HT-29 (cell line): ENCODE measurements at places on chromosomes 6 and 20.
A peak's percentile ranks its signal among the peaks of the same experiment; 100 is the strongest.

DNA sequence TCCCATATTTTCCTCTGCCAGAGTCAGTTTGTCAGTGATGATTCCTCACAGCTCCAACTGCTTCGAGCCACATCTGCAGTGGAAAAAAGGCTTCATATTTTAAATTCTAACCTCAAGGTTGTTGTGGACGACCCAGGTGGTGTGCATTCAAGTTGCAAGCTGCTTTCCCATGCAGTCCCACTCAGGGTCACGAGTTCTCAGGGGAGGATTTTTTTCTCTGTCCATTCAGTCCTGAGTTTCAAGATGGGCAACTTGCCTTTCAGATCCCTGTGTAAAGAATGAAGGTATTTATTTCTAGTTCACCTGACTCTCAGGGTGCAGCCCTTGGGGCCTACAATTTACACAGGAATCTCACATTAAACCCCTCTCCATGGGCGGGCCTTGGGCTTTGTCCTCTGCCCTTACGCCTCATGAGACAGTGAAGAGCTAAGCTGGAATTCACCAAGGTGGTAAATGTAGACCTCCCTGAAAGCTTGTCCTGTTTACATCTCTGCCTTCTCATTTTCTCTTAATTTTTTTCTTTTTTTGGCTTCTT is 65.9 kb downstream of the TPD52L1 start:
- no peak for DNase-seq

DNA sequence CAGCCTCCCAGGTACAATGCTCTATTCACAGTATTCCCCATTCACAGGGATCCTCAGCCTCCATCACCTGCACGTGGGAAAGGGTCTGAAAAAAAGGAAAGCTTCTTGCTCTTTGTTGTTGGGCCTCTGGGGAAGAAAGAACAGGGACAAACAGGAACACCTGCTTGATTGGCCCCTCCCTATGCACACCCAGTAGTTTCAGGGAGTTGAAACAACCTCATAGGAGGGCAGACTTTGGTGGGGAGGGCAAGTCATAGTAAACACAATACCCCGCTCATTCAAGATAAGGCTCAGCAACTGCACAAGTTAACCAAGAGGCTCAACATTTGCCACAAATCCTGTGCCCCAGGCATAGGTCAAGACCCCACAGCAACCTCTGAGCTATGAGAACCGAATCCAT is 1.7 kb downstream of the GHRH start:
- DNase-seq, result no peak

DNA sequence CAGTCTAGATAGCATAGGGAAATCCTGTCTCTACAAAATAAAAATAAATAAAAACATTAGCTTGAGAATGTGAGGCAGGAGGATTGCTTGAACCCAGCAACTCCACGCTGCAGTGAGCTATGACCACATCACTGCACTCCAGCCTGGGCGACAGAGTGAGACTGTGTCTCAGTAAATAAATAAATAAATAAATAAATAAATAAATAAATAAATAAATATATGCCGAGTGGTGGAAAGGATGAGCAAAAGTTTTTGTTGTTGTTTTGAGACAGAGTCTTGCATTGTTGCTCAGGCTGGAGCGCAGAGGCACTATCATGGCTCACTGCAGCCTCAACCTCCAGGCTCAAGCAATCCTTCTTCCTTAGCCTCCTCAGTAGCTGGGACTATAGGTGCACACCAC is 53.4 kb downstream of the TFAP2A start:
- no peak for DNase-seq

GRCh38 chr6:41878246-41878645 is 16.9 kb downstream of the USP49 start:
- no peak for DNase-seq

DNA sequence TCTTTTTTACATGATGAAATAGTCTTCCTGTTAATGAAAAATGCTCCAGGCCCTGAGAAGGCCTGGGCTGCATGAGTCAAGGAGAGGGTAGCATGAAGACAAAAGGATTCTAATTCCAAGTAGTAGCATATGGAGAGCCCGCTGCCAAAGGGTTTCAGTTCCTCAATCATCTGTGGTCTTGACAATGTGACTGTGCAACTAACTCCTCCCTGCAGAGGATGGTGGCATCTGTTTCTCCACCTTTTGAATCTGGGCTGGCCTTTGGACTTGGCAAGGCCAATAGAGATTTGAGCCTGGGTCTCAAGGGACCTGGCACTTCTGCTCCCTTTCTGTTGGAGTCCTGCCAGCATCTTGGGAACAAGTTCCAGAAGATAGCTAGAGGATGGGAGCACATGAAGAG is 35.1 kb upstream of the ANKEF1 start:
- DNase-seq, result no peak

GRCh38 chr6:163655217-163656121 is 241.0 kb downstream of the QKI start:
- DNase-seq, result no peak

DNA sequence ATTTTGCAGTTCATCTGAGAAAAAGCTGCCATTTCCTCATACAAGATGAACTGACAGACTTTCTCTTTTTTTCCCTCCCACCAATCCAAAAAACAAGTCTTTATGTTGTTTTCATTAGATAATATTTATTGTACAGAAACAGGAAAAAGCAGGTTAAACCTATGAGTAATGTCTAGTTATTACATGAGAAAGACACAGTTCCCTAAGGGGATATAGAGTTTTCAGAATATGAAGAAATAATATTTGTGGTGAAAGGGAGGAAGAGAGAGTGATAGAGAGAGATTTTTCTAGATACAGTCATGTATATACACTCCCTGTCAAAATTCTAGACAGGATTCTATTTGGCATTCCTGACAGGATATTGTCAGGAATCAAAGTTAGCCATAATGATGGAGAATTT is 392.4 kb downstream of the BMP2 start:
- DNase-seq, result no peak

DNA sequence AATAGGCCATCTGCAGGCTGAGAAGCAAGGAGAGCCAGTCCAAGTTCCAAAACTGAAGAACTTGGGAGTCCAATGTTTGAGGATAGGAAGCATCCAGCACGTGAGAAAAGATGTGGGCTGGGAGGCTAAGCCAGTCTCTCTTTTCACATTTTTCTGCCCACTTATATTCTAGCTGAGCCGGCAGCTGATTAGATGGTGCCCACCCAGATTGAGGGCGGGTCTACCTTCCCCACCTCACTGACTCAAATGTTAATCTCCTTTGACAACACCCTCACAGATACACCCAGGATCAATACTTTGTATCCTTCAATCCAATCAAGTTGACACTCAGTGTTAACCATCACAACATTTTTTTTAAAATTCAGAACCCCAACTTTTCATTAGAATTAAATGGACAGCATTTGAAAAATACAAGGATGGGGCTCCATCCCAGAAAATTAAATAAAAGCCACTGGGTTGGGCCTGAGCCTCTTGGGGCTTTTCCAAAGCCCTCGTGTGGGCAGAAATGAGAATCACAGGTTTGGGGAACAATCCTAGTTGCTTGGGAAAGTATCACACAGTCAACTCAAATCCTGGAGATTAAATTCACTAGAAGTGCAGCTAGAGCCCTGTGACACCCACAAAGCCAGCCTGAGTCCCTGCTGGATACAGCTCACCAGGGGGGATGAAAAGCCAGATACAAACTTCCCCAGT is 2.2 kb downstream of the CLDN20 start:
- DNase-seq, result no peak

- no peak for DNase-seq
Measured at GRCh38 chr6:46815130-46815529, 21.9 kb downstream of the MEP1A start.

DNA sequence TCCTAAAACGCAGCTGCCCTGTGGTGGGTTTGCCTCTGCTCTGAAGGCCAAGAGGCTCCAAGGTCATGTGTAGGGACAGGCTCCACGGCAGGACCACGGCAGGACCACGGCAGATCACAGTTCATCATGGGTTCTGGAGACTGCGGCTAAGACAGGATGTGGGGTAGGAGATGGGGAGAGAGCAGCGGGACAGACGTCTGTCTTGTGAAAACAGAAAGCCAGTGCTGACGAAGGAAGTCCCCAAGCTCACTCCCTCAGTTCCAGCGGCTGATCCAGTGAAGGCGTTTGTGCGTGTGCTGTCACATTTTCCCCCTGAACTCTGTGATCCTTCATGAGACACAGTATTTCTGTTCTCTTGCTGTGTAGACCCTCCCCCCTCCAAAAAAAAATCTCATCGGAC is 67.9 kb upstream of the PTGIS start:
- no peak for DNase-seq

- DNase-seq, result no peak
Measured at GRCh38 chr6:7803214-7803613, 77.3 kb downstream of the BMP6 start.

DNA sequence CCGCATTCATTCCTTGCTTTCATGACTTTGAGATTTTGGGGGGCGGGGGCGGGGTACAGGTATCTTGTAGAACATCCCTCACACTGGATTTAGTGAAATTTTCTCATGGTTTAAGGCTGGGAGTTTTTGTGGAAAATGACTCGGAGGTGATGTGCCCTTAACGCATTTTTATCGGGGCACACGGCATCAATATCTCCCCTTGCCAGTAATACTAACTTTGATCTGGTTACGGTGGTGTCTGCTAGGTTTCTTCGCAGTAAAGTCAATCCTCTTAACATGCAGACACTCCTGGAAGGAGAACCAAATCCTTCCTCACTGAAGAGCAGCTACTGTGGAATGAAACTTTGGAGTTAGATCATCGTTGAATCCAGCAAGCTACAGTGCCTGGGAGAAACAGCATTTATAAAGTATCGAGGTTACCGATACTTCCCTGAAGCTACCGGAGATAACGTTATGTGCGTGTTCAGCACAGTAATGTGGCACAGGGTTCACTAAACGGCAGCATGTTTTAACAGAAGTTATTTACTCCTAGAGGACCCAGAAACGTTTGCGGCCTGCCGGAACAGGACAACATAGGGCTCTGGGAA is 1.2 kb upstream of the DYNLRB1 start:
- DNase-seq, result no peak

DNA sequence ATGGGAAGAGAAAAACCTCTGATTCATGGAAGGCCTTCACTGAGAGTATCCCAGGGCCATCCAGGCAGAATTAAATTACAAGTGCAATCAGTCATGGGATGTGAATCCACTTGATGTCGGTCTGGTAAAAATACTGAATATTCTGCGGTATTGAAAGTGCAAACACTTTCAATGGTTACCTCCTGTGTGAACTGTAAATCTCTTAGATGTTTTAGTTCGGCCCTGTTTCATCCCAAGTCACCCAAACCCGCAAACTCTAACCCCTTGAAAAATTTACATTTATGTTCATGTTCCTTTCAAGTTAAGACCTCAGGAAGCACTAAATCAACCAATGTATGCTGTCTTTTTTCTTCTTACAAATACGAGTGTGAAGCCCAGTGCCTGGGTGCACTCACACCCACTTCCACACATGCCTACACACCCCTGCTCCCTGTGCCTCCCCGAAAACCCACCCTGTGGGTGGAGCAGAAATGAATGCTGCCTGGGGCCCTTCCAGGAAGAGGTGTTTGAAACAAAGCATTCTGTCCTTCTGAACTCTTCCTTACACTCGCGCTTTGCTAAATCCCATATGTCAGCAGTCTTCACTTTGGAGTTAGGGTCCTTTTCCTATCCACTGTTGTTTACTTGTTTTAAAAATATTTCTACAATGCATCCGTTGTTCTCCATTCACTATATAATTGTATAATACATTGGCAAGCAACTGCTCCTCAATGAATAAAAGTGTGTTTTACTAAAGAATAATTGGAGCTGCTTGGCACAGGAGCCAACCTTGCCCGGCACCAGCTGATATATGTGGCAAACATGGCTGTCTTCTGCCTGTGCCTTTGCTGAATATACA is 62.7 kb downstream of the FYN start:
- DNase-seq, result no peak

DNA sequence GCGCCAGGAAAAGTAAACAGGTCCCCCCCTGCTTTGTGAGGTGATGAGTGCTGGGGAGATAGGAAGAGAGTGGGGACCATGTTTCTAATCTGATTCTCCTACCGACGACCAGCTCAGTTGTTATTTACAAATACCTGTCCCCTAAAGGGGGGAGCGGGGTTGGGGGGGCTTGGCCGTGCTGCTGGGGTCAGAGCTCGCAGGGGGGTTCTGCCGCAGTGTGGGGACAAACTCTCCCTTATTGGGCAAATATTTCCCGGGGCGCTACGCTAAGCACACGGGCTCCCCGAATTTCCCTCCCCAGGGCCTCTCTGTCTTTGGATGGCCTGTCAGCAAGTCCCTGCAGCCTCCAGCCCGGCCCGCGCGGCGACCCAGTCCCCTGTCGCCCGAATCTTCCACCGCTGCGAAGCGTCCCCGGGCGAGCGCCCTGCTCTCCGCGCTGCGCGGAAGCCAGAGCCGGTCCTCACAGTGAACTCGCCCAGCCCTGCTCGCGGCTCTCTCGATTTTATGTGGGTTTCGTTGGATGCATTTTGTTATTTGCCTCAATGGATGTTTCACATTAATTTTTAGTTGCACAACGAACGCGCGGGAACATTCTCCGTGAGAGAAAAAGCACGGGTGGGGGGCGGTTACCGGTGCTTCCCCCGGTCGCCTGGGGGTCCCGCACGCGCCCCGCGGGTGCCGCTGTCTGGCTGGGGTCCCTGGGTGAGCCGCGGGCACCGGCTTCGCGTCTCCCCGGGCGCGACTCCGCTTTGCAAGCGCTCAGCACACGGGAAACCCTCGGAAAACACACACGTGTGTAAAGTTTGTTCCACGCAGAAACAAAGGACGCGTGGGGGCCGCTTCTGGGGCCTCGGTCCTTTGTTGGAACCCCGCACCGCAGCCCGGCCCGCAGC is 1.5 kb upstream of the STX16 start:
- DNase-seq, result no peak

GRCh38 chr6:19454001-19454720 is 383.0 kb upstream of the ID4 start:
- no peak for DNase-seq

DNA sequence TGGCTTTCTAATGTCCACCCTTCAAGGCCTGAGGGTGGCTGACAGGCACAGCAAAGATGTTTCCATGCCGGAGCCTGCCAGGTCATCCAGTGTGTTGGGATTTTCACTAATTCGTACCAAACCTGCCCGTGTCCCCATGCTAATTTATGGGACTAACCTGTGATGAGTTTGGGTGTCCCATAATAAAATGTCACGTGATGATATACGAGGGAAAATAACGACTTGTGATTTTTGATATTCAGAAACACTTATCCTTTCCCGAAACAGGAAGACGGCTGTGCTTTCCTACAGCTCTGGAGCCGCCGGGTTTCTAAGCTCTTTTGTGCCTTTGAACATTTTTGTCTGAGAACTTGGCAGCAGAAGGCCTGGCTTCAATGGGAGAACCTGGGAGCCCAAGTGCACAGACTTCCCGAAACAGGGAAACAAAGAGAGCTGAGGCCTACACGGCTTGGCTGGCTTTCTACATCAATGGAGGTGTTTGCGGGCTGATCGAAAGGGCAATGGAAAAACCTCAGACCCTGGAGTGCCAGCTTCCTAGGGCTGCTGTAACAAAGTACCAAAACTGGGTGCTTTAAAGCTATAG is 171.9 kb upstream of the JARID2 start:
- no peak for DNase-seq

- no peak for DNase-seq
Measured at GRCh38 chr6:4029687-4030086, 49.2 kb downstream of the FAM217A start.

DNA sequence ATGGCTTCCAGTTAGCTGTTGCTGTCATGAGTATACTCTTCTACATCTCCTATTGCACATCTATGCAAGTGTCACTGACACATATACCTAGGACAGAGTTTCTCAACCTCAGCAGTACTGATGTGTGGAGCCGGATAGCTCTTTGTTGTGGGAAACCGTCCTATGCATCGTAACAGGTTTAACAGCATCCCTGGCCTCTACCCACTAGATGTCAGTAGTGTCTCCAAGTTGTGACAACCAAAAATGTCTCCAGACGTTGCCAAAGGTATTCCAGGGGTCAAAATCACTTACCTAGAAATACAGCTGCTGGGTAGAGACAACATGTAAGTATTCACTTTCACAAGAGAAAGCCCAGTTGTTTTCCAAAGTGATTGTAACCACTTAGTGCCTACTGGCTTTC is 637.6 kb downstream of the RNF144B start:
- peak; percentile 75 for DNase-seq
